Endothelial cell of umbilical vein (primary cell): ENCODE measurements at places on chromosomes 1 and 21. TPM values are rescaled to one million over a fixed set of nuclear protein-coding genes. Genes with fewer than 3 reads are reported as not detected.

The CYP2J2 gene
- total RNA-seq: 0.18 and 0.27 TPM in 2 replicates

The LRRC7 gene
- 0.11 and 0.18 TPM in 2 replicates for total RNA-seq

The NASP gene
- total RNA-seq: 149 and 157 TPM in 2 replicates

The SAMD11 gene
- not detected in 2 replicates for total RNA-seq

The SPRR1B gene
- not detected in 2 replicates for total RNA-seq

The IL24 gene
- not detected in 2 replicates for total RNA-seq

The UBASH3A gene
- not detected in 2 replicates for total RNA-seq

The TMEM52 gene
- total RNA-seq: 1.2 and 1.6 TPM in 2 replicates

The APOBEC4 gene
- not detected in 2 replicates for total RNA-seq

The SLC25A34 gene
- total RNA-seq: 0.76 and 1.1 TPM in 2 replicates

The SYNJ1 gene
- 17.0 and 18.3 TPM in 2 replicates for total RNA-seq

The CRP gene
- total RNA-seq: not detected in 2 replicates

The TFF3 gene
- total RNA-seq: 0.93 and 1.9 TPM in 2 replicates

The CD84 gene
- total RNA-seq: not detected in 2 replicates

The C1orf141 gene
- not detected in 2 replicates for total RNA-seq

DNA sequence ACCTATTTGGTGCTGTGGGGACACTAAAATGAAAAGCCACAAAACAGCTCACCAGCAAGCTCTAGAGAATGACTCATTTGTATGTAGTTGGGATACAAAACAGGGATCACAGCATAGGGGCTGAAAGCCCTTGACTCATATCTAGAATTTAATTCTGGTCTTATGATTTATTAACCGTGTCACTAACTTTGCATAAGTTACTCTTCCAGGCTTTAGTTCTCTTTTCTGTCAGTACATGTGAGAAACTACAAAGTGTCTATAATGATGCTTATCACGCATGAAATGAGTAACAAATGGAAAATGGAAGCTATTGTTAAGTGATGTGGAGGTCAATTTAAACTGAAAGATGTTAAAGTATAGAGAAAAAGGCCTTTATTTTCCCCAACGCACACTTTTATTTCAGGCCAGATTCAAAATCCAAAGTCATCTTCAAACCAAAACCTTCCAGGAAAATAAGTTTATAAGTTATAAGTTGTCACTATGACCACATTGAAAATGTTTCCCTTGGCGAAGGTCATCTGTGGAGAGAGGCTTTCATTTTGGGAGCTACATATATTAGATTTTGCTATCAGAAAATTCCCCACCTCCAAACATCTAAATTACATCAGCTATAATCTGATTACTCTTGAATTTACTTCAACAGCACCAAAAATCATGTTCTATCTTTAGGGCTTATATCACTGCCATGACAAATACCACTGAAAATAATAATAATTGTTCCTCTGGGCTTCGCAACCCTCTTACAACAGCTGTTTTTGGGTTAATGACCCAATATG, 430.5 kb downstream of the MRPL39 start:
- no peaks in the 10 kb centered on the region for H3K4me1 ChIP-seq
- no peak overlapping the region for H3K4me3 ChIP-seq
- no peak for DNase-seq

DNA sequence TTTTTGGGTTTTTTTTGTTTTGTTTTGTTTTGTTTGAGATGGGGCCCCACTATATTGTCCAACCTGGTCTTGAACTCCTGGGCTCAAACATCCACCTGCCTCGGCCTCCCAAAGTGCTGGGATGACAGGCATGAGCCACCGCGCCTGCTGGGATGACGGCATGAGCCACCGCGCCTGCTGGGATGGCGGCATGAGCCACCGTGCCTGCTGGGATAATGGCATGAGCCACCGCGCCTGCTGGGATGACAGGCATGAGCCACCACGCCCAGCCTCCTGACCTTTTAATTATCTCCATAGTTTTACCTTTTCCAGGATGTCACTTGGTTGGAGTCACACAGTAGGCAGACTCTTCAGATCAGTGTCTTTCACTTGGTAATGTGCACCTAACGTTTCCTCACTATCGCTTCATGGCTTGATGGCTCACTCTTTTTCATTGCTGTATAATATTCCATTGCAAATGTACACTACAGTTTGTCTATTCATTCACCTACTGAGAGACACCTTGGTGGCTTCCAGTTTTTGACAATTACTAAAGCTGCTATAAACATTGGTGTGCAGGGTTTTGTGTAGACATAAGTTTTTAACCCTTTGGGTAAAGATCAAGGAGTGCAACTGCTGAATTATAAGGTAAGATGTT, 10.1 kb upstream of the PDXK start:
- no peak for DNase-seq
- no peaks in the 10 kb centered on the region for H3K4me1 ChIP-seq
- H3K36me3 ChIP-seq: no peaks in the 10 kb centered on the region
- no peaks in the 10 kb centered on the region for H3K27me3 ChIP-seq

GRCh38 chr1:94719926-94720793, 100.0 kb upstream of the SLC44A3 start:
- H3K27me3 ChIP-seq: peaks cover 8% of the 10 kb centered on the region
- H3K27ac ChIP-seq: no peak overlapping the region
- H3K4me1 ChIP-seq: no peaks in the 10 kb centered on the region
- no peak for DNase-seq

GRCh38 chr1:17158961-17159360, 39.7 kb upstream of the PADI2 start:
- no peaks in the 10 kb centered on the region for H3K27me3 ChIP-seq
- no peak overlapping the region for H3K4me3 ChIP-seq
- no peak overlapping the region for H3K27ac ChIP-seq

GRCh38 chr1:2789986-2790581, 11.4 kb downstream of the TTC34 start:
- DNase-seq: no peak
- no peaks in the 10 kb centered on the region for H3K36me3 ChIP-seq

DNA sequence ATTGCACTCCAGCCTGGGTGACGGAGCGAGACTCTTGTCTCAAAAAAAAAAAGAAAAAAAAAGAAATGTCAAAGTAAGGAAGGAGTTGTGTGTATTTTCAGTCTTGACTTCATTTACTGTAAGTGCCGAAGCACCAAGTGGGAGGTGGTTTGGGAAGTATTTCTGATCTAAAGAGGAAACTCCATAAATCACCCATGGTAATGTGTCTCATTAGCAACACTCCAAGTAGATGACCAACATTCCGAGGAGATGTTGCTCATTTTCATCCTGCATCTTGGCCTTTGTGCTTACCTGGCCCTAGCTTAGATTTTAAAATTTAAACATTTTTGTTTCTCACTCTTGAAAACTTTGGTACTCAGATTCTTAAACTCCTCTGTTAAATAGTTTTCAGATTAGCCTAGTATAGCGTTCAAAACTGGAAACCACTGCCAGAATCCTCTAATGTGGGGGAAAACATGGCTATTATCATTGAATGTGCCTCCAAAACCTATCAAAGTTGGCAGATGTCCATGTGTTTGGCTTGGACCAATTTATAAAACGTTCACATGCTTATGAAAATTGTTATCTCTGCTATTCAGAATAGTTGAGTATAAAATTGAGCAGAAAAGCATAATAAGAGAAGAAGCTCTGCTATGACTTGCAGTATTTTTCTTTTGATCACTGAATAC, 110.4 kb downstream of the NFIA start:
- DNase-seq: peak; percentile 44
- H3K36me3 ChIP-seq: no peaks in the 10 kb centered on the region
- H3K4me3 ChIP-seq: no peak overlapping the region
- H3K27ac ChIP-seq: no peak overlapping the region
- no peaks in the 10 kb centered on the region for H3K4me1 ChIP-seq

GRCh38 chr1:37808369-37809319, 636 bp upstream of the YRDC start:
- peaks cover 13% of the 10 kb centered on the region for H3K4me1 ChIP-seq
- peak overlapping the region; percentile 91 for H3K27ac ChIP-seq
- no peaks in the 10 kb centered on the region for H3K27me3 ChIP-seq
- peak overlapping the region; percentile 46 for H3K4me3 ChIP-seq
- peaks cover 12% of the 10 kb centered on the region for H3K36me3 ChIP-seq

GRCh38 chr1:157782931-157783330, 6.0 kb upstream of the FCRL2 start:
- H3K36me3 ChIP-seq: no peaks in the 10 kb centered on the region
- no peaks in the 10 kb centered on the region for H3K27me3 ChIP-seq
- no peak for DNase-seq
- no peaks in the 10 kb centered on the region for H3K4me1 ChIP-seq
- no peak overlapping the region for H3K27ac ChIP-seq

DNA sequence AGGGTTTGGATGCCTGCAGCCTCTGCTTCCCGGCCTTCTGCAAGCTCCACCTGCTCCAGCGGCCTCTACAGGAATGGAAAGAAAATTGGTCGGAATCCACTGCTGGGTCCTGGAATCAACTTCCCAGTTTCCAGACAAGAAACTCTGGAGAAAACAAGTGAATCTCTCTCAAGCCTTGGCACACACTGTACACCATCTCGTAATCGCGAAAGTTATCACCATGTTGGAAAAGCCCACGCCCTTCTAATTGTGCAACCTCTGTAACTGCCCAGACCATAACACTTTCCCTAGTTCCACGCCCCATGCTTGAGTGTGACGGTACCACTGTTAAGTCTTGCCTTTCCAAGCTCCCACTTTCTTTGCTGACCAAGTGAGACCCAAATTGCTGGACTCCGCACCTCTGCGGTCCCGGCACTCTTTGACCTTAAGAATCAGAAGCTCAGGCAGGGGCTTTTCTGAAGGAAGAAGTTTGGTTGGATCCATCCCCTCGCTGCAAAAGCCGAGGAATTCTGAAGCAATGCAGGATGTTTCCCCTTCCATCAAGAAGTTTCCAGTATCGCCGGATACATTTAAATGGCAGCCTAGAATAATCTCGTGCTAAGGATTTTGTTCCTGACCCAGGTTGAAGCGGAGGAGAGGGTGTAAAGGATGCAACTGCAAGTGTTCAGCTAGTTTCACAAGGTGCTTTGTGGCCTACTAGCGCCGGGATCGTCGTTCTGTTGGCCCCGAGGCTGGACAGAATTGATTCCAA, 6.2 kb downstream of the NR5A2 start:
- peaks cover 88% of the 10 kb centered on the region for H3K27me3 ChIP-seq
- no peak for DNase-seq
- peaks cover 11% of the 10 kb centered on the region for H3K4me1 ChIP-seq
- H3K27ac ChIP-seq: no peak overlapping the region

GRCh38 chr1:75870951-75871350, 61.3 kb downstream of the ASB17 start:
- no peak overlapping the region for H3K4me3 ChIP-seq
- H3K27ac ChIP-seq: no peak overlapping the region
- DNase-seq: no peak
- H3K27me3 ChIP-seq: no peaks in the 10 kb centered on the region
- no peaks in the 10 kb centered on the region for H3K36me3 ChIP-seq

DNA sequence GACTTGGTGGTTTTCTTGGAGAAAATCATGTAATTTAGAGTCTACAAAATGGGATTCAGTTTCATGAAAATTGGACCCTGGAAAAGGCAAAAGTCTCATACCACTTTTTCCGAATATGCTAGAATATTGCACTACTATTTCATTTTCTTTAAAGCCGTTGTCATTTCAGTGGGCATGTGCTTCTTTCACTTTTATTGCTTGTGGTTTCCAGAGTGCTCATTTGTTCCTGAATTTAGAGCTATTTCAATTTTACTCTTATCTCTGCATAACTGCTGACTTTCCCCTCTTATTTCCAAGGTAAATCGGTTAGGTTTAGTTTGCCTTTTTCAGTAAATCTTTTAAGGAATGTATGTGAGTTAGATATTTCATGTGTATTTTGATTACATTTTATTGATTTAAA, 11.6 kb downstream of the HHAT start:
- no peak overlapping the region for H3K4me3 ChIP-seq
- H3K27ac ChIP-seq: no peak overlapping the region
- H3K36me3 ChIP-seq: no peaks in the 10 kb centered on the region

GRCh38 chr1:71641903-71642302, 561.1 kb upstream of the ZRANB2 start:
- no peaks in the 10 kb centered on the region for H3K36me3 ChIP-seq
- no peaks in the 10 kb centered on the region for H3K27me3 ChIP-seq
- no peak overlapping the region for H3K4me3 ChIP-seq
- no peak for DNase-seq
- H3K4me1 ChIP-seq: no peaks in the 10 kb centered on the region
- H3K27ac ChIP-seq: no peak overlapping the region

GRCh38 chr1:68269637-68270430, 37.5 kb upstream of the WLS start:
- no peaks in the 10 kb centered on the region for H3K4me1 ChIP-seq
- no peak for DNase-seq
- H3K27me3 ChIP-seq: no peaks in the 10 kb centered on the region
- no peaks in the 10 kb centered on the region for H3K36me3 ChIP-seq
- no peak overlapping the region for H3K27ac ChIP-seq

GRCh38 chr1:44019466-44019948, 11.8 kb downstream of the SLC6A9 start:
- no peaks in the 10 kb centered on the region for H3K27me3 ChIP-seq
- no peaks in the 10 kb centered on the region for H3K4me1 ChIP-seq
- no peak for DNase-seq
- no peaks in the 10 kb centered on the region for H3K36me3 ChIP-seq
- no peak overlapping the region for H3K27ac ChIP-seq
- no peak overlapping the region for H3K4me3 ChIP-seq

GRCh38 chr1:47182676-47183235, 7.1 kb downstream of the PDZK1IP1 start:
- H3K27me3 ChIP-seq: no peaks in the 10 kb centered on the region
- no peaks in the 10 kb centered on the region for H3K36me3 ChIP-seq
- H3K27ac ChIP-seq: no peak overlapping the region
- H3K4me1 ChIP-seq: peaks cover 19% of the 10 kb centered on the region

GRCh38 chr1:154466206-154466605, 35.8 kb upstream of the TDRD10 start:
- H3K4me3 ChIP-seq: no peak overlapping the region
- no peak for DNase-seq

DNA sequence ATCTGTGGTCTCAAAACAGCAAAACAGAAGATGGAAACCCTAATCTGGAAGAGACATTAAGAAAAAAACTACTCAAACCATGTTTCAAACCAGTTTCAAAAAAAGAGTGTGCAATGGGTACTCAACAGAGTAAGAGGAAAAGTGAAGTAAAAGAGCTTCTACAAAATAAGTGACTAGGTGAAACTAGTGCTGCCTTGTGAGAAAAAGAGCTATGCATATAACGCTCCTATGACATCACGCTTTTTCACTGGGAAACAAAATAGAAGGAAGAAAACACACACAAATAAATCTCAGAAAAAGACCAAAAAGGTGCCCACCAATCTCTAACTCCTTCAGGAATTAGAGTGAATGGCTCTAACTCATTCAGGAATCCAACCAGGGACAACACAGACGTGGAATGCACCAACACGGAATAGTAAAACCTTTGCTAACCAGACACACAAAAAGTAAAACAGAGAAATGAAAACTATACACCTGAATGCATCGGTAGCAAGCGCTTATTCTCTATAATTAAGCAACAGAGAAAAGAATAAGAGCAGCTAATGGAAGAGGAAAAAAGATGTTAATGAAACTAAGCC, 1.3 kb downstream of the FOXJ3 start:
- peak overlapping the region; percentile 28 for H3K27ac ChIP-seq
- peak overlapping the region; percentile 79 for H3K4me3 ChIP-seq
- peaks cover 16% of the 10 kb centered on the region for H3K4me1 ChIP-seq
- peak; percentile 44 for DNase-seq

- no peaks in the 10 kb centered on the region for H3K27me3 ChIP-seq
- no peak overlapping the region for H3K27ac ChIP-seq
- H3K4me1 ChIP-seq: peaks cover 10% of the 10 kb centered on the region
Measured at GRCh38 chr1:9586147-9586766, 2.5 kb upstream of the TMEM201 start.
